CD4-positive, alpha-beta T cell treated with Interleukin-15 for 4 hours (primary cell): ENCODE measurements at places on chromosomes 3 and 15.

GRCh38 chr3:177096615-177097014, 100.7 kb downstream of the TBL1XR1 start:
- no peak for DNase-seq

- DNase-seq, result no peak
Measured at GRCh38 chr15:48553559-48553958, 92.0 kb downstream of the FBN1 start.

GRCh38 chr15:54506977-54507524, 528.8 kb downstream of the UNC13C start:
- DNase-seq, result no peak

- DNase-seq, result no peak
Measured at GRCh38 chr15:31457161-31457560, 130.5 kb downstream of the KLF13 start.

DNA sequence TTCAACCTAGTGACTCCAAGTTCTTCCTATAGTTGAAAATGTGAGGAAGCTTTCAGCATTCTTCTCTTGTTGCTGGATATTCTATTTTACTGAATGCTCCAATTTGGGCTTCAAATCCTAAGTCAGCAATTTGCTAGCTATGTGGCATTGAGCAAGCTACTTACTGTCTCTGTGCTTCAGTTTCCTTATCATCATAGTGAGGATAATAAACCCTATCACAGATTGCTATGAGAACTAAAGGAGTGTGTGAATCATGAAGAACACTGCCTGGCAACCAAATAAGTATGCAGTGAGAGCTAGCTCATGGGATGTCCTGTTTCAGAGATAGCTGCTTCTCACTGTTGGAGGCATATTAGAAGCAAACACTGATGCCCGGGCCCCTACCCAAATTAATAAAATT, 163.8 kb upstream of the CDIN1 start:
- no peak for DNase-seq
